ENCODE measurements at places on chromosomes 6 and 20.

- no peak for DNase-seq
Observed at GRCh38 chr20:6704132-6704861, 63.2 kb upstream of the BMP2 start.

GRCh38 chr20:12998046-12998445 lies 10.7 kb upstream of the SPTLC3 start:
- DNase-seq: no peak

DNA sequence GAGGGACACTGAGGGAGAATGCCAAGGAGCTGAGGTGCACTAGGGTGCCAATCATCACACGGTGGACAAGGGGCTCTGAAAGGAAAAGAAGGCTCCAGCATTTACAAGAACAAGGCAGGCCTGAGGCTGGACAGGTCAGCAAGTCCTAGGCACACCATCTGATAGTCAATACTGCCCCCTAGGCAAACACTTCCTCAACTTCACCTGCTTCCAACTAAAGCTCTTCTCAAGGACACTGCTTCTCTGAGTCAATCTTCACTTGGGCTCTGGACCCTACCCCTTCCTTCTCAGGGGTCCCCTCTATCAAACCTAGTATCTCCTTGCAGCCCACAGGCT lies 37.7 kb upstream of the SLC4A11 start:
- DNase-seq: no peak

DNA sequence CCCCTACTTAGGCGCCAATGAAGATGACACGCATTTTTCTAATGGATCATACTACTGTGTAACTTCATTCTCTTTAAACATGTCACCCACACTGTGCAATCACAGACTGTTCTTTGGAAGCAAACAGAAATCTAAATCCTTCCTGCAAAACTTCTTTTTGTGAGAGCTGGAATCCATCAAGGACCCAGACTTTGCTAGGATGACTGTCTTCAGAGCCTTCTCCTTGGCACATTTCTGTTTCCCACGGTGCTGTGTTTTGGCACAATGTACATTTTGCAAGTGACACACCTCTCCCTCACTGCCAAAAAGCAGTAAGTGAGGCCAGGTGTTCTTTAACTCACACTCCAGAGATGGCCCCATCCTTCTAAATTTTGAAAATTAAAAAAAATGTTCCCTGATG lies 21.7 kb upstream of the TAGAP start:
- no peak for DNase-seq

DNA sequence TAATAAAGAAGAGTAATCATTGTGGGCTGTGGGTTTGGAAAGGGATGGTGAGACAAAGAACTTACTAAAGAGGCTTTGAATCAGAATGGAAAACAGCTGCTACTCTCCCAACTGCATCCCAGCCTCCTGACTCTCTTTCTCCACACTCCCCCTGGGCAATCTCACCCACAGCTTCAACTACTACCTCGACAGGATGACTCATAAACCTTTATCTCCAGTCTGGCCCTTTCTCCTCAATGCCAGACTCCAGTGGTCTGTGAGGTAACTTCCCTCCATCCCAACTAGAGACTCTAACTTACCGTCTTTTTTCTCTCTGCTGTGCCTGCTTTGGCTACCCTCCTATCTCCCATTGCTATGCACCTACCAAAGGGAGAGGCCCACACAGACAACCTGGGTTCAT lies 135.3 kb upstream of the RREB1 start:
- no peak for DNase-seq

- no peak for DNase-seq
Observed at GRCh38 chr6:33654831-33655554, 33.9 kb downstream of the ITPR3 start.

GRCh38 chr6:135056632-135057031 lies 2.0 kb upstream of the HBS1L start:
- no peak for DNase-seq

GRCh38 chr6:36639171-36639808 lies 39.2 kb upstream of the CDKN1A start:
- no peak for DNase-seq

DNA sequence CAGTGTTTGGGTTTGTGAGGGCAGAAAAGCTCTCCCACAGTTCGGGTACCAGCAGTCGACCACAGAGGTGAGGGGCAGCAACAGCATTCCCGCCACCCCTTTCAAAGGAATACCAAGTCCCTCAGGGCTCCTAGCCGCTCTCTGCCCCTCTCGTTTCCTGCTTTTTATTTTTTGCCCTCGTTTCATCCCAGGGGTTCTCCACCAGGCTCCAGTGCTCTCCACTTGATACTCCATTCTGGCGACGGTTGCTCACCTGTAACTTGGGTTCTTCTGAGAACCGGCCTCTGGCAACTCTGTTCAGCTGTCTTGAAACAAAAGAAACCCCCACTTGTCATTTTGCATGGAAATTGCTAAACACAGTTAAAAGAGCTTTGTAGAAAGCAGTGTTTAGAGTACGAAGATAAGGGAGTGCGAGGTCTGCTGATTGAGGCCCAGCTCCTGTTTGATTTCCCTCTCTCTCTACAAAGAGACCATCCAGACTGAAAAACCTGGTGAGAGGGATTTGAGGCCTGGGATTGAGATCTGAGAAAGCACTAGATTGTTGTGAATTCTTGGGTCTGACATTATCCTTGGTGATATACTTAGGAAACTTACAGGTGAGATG lies 28.7 kb downstream of the IGF2R start:
- DNase-seq: no peak

Measured in thymus (tissue), 14 donors.